NCI-H345 (cell line): ENCODE measurements at places on chromosomes 11 and 22.

DNA sequence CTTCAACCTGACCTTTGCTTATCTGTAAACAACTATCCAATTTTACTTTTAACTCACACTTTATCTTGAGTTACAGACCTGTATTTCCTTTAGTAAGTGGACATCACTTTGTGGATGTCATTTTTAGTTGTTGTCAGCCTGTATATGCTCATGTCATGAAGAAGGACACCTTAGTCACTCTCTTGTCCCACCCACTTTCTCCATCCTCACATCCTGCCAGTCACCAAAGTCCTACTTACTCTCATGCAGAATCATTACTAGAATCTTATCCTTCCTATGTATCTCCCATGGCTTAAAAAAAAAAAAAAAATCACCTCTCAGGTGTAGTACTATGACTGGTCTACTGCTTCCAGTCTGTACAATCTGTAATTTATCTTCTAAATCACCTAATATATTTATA lies 43.3 kb downstream of the SESN3 start:
- DNase-seq, result no peak

DNA sequence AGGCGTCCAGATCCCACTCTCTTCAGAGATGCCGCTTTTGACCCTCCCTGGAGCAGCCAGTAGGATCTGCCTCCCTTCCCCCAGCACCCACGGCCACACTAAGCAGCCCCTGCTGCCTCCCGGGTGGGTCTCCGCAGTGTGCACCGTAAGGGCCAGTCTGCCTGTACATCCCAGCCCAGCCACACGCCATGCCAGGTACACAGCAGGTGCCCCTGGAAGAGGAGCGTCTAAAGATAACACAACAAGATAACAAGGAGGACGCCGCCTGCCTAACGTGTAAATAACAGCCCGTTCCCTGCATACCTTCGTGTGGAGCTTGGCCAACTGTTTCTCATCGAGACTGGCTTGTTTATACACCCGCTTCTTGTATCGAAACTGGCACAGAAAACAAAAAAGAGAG lies 139.4 kb downstream of the SHANK2 start:
- peak; percentile 70 for DNase-seq

DNA sequence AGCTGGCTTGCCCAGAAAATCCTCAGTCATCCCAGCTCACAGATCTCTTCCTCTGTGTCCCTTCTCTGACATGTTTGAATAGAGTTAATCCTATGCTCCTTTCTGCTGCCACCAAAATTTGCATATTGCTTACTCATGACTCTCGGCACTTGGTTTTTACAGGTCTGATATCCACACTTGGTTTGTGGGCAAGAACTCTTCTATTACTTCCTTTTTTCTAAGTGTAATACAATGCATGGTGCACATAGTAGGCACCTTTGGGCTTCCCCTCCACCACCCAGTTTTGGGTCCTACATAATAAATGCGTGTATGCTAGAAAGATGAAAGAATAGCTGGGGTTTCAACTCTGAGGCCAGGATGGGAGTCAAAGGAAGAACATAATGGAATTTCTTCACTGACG lies 69.7 kb upstream of the GRK3 start:
- no peak for DNase-seq

- DNase-seq, result no peak
Observed at GRCh38 chr22:17265649-17266248, 46.5 kb upstream of the ADA2 start.

- no peak for DNase-seq
Observed at GRCh38 chr11:125872138-125872491, 15.4 kb upstream of the HYLS1 start.

DNA sequence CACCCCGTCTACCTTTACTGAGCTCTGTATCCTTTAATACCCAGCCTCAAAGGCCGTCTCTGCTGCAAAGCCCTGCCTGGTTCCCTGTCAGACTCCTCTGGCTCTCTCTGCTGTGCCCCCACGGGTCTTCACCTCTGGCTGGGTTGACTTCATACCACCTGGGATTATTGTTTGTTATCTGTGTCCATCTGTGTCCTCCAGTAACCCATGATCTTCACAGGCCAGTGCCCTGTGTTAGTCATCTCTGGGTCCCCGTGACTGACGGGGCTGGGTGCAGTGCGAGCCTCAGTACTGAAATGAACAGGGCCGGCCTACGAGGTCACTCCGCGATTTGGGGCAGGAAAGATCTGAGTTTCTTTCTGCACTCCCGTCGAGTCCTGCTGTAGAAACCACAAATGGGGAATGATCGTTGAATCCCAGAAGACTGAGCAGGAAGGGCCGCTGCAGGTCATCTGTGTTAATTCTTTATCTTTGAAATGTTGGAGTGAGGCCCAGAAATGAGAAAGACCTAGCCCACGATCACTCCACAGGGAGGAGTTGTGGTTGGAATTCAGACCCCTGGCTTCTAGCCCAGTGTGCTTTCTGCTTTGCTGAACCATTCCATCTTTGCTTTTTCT lies 12.3 kb upstream of the TUB start:
- peak; percentile 16 for DNase-seq

- no peak for DNase-seq
Observed at GRCh38 chr22:41565403-41566054, 4.7 kb downstream of the CSDC2 start.

- DNase-seq, result no peak
Observed at GRCh38 chr22:23783265-23784150, 3.3 kb upstream of the SMARCB1 start.

GRCh38 chr11:35484435-35484834 lies 41.0 kb downstream of the PAMR1 start:
- DNase-seq, result no peak

- no peak for DNase-seq
Observed at GRCh38 chr11:10323793-10324170, 18.9 kb downstream of the ADM start.
